ENCODE measurements at places on chromosomes 2 and 18.

DNA sequence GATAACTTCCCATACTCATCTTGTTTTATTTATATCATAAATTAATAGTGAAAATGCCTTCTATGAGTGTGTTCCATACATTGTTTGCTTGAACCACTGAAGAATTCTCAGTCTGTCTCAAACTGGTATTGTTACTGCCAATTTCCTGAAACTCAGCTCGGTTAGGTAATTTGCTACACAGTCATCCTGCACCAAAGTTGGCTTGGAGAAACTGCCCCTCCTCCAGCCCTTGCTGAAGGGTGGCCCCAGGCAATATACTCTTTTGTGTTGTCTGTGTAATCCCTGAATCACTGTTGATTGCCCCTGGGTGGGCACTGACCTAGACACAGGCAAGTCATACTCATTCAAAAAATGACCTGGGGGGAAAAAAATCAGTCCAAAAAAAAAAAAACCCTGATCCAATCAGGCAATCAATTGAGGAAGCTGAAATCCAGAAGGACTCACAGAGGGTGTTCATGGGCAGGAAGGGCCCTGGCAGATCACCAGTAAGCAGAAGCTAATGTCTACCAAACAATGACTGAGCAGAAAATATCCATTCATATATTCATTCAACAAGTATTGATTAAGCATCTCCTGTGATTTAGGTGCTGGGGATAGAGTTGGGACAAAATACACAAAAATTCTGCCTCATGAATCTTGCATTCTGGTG is 3.8 kb upstream of the SESTD1 start:
- no peak for DNase-seq

DNA sequence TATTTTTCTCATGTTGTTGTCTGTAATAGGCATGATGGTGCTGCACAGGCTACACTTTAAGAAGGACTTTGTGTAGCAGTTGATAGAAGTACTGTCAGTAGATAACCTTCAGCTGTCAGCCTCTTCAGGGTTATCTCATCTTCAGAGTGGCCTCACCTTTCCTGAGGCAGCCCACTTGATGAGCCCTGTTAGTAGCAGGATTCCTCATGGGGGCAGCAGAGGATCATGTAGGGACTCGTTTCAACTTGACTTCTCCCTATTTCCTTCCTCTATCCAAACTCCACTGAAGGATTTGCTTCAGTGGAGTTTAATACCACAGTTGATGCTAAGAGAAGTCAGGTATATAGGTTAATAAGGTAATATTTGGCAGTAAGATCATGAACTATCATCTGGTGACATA is 530.3 kb upstream of the FSIP2 start:
- peak; percentile 48 for DNase-seq

GRCh38 chr18:47389210-47389609 is 137.8 kb upstream of the SKOR2 start:
- DNase-seq, result no peak

DNA sequence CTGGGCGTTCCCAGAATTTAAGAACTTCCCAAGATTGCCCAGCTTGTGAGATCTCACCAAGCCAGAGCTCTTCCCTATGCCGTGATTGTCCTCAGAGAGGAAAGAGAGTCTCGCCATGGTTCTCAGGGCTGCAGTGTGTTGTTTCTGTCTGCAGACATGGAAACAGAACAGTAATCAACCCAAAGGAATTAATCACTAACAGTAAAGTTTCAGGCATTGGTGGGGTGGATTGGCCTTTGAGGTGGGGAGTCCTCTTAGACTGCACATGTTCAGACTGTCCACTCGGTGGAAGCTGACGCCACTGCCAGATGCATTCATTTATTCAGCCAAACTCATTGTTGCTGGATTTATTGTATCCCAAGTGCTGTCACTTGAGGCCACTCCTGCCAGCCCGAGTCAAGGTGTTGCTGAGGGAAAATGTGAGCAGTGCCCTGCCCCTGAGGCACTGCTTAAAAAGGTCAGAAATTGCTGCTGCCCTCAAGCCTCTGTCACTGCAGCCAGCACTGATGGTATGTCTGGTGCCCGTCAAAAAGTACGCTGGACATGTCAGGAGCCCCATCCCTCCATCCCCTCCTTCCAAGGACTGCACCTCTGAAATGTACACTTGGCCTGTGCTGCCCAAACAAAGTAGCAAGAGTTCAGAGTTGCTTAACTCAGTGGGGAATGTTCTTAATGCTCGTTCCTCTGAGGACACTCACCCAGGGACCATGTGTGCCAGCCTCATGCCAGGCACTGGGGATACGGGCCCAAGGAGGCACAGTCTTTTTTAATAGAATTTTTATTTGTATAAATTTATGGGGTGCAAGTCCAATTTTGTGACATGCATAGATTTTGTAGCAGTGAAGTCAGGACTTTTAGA is 201.0 kb downstream of the GLI2 start:
- no peak for DNase-seq

DNA sequence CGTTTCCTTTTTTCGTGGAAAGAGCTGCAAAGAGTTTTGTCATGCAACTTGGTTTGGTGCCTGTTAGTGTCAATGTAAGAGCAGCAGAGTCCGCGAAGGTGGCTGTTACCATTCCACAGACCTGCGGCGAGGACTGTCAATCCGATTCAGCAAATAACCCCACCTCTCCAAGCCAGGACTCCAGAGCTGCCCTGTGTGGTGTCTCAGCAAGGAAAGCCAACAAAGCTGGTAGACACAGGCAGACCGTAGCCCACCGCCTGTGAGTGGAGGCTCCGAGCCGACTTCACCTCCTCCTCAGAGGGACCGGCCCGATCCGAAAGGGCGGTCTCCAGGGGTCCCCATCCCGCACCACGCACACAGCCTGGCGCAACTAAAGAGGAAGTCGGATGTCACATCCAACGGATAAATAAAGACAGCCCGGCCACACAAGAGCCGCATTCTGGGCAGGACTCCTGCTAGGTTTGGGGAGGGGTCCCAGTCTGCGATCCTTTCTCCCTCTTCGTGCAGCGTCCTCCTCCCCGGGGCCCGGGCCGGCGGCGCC is 819 bp downstream of the ANKRD44 start:
- DNase-seq, result peak; percentile 24

DNA sequence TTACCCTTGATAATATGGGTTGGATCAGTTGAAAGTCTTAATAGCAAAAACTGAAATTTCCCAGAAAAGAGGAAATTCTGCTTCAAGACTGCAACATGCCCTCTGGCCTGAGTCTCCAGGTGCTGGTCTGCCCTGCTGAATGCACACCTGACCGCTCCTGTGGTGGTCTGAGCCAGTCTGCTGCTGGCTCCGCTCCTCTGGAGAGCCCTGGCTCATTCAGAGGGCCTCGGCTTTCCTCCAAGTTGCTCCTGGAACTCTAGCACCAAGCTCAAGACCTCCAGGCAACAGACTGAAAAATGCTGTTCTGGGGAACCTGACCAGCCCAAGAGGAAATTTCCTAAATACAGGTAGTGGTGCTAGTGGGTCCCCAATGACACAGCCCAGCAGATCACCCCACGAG is 64.8 kb downstream of the DIPK1C start:
- DNase-seq, result no peak

- no peak for DNase-seq
Measured at GRCh38 chr2:135662088-135662487, 79.6 kb upstream of the UBXN4 start.

DNA sequence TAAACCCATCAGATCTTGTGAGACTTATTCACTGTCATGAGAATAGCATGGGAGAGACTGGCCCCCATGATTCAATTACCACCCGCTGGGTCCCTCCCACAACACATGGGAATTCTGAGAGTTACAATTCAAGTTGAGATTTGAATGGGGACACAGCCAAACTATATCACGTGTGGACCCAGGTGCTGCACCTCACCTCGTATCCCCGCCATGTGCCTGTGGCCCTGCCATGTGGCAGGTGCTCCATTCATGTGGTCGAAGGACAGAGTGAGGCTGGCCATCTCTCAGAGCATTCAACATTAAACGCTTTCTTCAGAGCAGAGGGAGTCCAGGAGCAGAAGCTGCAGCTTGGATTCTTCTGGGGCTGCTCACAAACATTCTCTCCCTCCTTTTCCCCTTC is 32.3 kb downstream of the MROH2A start:
- DNase-seq, result no peak

DNA sequence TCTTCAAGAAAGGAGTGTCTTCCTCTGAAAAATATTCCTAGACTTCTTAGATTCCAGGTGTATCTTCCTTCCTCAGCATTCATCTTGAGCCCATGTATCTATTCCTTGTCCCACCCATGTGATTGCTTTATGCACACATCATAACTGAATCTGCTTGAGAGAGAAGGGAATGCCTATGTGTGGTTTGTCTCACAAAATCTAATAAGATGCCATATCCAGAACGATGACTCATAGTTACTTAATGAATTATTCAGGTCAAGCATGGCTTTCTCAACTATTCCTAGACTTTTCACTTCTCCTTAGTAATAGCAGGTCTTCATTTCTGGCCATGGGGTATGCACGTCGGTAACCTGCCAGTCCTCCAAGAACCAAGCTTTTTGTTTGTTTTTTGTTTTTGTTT is 121.8 kb downstream of the SETBP1 start:
- no peak for DNase-seq

DNA sequence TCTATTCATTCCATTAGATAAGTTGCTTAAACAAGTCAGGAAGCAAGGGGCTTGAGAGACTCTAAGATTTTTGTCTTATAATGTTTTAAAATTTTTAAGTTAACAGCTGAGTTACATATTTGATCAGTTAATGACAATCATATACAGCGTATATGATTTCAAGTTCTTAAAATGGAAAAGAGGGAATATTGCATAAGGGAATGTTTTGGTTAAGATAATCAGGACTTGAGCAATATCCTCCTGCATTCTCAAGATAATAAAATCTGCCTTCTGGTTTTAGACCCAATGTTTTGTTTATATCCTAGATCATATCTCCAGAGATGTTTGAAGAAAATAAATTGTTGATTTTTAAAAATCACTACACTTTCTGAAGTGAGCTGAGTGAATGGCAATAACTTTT is 13.4 kb upstream of the DYNC1I2 start:
- no peak for DNase-seq

DNA sequence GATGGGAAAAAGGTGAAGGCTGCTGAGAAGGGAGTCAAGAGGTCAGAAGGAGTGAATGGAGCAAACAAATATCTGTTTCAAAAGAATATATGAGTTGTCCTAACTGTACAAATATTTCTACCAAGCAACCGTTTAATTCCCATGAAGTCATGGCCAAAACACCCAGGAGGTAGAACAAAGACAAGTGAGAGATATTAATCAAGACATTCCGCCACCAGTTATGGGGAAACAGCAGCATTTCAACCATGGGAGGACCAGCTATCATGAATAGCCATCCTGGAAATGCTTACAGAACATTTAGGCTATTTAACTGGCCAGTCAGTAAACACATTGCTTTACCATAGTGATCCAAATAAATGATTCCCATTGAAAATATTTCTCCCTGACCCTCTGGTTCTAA is 396.3 kb downstream of the IRS1 start:
- no peak for DNase-seq

GRCh38 chr2:98459496-98460175 is 15.0 kb downstream of the INPP4A start:
- DNase-seq, result no peak

- no peak for DNase-seq
Measured at GRCh38 chr18:45775743-45776142, 49.7 kb upstream of the SIGLEC15 start.

- no peak for DNase-seq
Measured at GRCh38 chr2:135829378-135830135, 7.4 kb downstream of the LCT start.

GRCh38 chr2:72718876-72719275 is 107.0 kb downstream of the EXOC6B start:
- DNase-seq, result no peak

DNA sequence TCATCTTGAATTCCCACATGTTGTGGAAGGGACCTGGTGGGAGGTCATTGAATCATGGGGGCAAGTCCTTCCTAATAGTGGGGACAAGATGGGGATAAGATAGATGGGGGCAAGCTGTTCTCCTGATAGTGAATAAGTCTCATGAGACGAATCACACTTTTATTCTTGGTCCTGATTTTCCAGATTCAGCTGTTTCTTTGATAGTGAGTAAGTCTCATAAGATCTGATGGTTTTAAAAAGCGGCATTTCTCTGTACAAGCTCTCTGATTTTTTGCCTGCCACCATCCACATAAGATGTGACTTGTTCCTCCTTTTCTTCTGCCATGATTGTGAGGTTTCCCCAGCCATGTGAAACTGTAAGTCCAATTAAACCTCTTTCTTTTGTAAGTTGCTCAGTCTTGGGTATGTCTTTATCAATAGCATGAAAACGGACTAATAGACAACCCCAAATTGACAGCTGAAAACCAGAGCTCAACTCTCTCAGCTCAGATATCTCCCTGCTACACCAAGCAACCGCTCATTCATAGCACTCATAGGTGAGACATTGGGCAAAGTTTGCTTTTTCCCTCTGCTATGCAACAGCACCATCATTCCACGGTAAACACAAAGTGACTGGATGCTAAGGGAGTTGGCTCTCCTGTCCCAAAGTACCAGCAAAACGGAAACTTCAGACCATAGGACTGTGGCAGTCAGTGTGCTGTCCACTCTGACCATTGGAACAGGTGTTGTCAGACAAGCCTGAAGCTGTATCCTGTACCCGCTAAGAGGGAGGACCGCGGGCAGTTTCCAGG is 44.9 kb upstream of the TBC1D8 start:
- DNase-seq, result no peak

All from neuronal stem cell (in vitro differentiated cells).